COR-L47 (cell line): ENCODE measurements at places on chromosomes 7 and 10.
A peak's percentile ranks its signal among the peaks of the same experiment; 100 is the strongest.

DNA sequence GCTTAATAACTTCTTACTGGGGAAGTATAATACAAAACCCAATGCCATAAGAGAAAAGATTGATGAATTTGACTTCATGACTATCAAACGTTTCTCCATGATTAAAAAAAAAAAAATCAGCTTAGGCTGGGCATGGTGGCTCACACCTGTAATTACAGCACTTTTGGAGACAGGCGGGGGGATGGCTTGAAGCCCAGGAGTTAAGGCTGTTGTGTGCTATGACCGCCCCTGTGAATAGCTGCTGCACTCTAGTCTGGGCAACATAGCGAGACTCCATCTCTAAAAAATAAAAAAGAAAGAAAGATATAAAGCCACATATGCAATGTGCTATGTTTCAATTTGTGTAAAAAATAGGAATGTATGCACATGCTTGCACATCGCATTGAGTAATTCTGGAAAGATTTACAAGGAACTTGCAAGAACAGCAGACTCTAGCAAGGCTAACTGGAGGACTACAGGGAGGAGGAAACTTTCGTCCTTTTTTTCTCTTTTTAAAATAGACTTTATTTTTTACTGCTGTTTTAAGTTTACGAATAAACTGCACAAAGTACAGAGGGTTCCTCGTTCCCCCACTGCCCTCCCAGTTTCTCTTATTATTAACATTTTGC lies 10.3 kb upstream of the RARRES2 start:
- no peak for DNase-seq

- DNase-seq, result peak; percentile 27
Measured at GRCh38 chr10:69124563-69125268, 738 bp downstream of the VPS26A start.

DNA sequence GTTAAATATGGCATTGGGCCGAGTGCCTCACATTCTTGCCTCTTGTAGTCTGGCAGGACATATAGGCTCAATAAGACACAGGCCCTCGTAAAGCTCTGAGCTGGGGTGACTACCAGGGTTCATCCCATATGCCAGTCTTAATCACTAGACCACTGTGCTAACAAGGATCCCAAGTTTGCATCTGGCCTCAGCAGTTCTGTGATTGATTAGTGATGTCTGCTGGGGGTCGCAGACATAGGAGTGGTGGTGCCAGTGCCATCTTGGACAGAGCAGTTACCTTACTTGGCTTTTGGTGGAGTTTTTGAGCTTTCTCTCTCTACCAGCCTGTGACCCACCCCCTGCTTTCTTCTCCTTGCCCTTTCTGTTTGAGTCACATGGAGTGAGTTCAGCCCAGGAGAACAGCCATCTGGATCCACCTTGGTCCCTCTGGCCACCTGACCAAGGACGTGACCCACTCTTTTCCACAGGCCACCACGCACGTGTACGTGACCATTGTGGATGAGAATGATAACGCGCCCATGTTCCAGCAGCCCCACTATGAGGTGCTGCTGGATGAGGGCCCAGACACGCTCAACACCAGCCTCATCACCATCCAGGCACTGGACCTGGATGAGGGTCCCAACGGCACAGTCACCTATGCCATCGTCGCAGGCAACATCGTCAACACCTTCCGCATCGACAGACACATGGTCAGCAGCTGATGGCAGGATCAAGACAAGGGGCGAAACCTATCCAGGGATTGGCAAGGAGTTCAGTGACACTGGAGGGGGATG lies 4.1 kb upstream of the VSIR start:
- no peak for DNase-seq

GRCh38 chr10:65675236-65675635 lies 1250.6 kb upstream of the LRRTM3 start:
- DNase-seq, result no peak

GRCh38 chr10:5551531-5552375 lies 27.0 kb downstream of the CALML3 start:
- DNase-seq, result no peak

GRCh38 chr10:43174969-43175368 lies 36.7 kb downstream of the CSGALNACT2 start:
- DNase-seq, result no peak

GRCh38 chr7:143383642-143383957 lies 2.5 kb downstream of the ZYX start:
- DNase-seq, result no peak

- DNase-seq, result no peak
Measured at GRCh38 chr10:42941295-42941644, 135.6 kb upstream of the RET start.

DNA sequence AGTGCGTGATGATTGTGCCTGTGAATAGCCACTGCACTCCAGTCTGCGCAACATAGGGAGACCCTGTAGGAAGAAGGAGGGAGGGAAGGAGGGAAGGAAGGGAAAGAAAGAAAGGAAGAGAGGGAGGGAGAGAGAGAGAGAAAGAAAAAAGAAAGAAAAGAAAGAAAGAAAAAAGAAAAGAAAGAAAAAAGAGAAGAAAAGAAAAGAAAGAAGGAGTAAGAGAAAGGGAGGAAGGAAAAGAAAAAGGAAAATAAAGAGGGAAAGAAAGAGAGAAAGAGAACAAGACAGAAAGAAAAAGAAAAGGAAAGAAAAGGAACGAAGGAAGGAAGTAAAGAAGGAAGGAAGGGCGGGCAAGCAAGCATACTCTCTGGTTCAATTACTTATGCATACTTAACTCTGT lies 112.9 kb upstream of the ANK3 start:
- DNase-seq, result no peak

DNA sequence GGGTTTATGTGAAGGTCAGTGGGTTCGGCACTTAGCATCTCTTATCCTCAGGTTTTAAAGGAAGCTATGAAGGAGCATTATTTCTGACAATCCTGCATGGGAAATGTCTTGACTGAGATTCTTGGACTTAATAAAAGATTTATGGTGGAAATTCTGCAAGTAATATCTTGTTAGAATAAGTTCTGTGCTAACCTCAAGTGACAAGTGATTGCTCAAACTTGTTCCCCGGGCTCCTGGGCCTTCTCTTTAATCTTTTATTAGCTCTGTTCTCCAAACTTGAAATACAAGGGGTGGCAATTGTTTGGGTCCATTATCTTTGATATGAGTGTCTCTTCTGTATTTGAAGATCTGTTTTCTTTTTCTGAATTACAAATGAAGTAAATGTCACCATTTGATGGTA lies 140.6 kb upstream of the CTBP2 start:
- DNase-seq, result no peak

GRCh38 chr7:19369182-19369581 lies 224.0 kb upstream of the FERD3L start:
- DNase-seq, result peak; percentile 9

- no peak for DNase-seq
Measured at GRCh38 chr7:92423710-92424131, 23.6 kb upstream of the GATAD1 start.

DNA sequence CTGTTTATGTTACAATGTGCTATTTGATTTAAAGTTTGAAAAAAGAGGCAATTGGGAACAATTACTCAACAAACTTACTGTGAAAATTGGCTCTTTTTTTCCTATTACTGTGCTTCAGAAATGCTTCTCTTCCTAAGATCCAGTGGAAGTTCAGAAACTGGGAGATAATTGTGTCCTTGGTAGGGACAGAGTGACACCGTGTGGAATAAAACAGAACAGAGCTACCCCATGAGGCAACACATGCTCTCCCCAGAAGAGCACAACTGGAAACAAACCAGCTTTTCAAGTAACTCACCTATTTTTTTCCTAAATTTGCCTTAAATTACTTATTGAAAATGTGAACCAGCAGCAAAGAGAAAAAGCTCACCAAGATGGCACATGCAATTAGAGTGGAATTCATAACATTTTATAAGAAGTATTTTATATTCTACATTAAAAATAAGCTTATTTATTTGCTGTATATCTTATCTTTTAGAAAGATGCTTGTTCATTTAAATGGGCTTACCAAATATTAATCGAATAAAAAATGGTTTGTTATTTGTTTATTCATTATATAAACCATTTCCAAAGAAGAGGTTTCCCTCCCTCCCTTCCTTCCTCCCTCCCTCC lies 346.1 kb upstream of the ANKRD30A start:
- DNase-seq, result peak; percentile 18

DNA sequence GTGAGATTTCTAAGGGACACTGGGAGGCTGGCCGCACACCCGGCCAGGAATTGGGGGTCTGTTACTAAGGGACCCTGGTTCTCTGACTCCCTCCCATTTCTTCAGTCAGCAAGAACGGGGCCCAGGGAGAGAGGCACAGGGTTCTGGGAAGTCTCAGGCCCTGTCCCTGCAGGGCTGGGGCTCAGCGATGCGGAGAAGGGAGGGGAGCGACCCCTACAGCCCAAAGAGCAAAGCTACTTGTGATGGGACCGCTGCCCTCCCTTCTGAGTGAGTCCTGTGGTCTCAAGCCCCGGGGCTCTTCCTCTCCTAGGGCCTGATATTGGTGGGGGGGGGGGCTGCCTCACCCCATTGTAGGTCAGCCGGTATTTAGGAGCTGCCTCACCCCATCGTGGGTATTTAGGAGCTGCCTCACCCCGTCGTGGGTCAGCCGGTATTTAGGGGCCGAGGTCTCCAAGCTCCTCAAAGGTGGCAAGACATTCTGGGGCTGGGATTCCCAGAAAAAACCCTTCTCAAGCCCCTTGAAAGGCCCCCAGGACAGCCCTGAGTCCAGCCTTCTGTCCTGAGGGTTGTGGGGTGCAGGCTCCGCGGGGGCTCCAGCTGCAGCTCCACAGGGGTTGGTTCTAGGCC lies 16.9 kb upstream of the NKX6-2 start:
- no peak for DNase-seq

DNA sequence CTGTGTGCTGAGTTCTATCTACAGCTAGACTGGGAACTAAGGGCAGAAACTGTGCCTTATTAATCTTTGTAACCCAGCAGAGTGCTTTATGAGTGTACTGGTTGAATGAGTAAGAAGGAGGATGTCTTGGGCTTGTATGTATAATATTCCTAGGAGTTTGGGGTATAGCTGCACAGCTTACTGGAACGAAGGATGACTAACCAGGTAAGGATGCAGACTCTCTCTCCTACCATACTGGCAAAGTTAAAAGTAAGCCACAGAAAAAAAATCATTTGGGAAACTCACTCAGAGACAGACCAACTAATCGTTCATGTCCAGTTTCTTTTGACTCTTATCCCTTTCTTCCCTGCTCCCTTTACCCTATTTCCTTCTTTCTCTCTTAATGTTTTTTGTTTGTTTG lies 1.4 kb upstream of the DHTKD1 start:
- DNase-seq, result no peak

- no peak for DNase-seq
Measured at GRCh38 chr7:44132039-44132438, 8.7 kb upstream of the POLD2 start.

- no peak for DNase-seq
Measured at GRCh38 chr10:89307269-89307577, 5.4 kb downstream of the IFIT2 start.

- DNase-seq, result no peak
Measured at GRCh38 chr7:44697136-44698045, 51.3 kb upstream of the ZMIZ2 start.

GRCh38 chr10:96584035-96584434 lies 2.8 kb downstream of the TM9SF3 start:
- DNase-seq, result no peak

DNA sequence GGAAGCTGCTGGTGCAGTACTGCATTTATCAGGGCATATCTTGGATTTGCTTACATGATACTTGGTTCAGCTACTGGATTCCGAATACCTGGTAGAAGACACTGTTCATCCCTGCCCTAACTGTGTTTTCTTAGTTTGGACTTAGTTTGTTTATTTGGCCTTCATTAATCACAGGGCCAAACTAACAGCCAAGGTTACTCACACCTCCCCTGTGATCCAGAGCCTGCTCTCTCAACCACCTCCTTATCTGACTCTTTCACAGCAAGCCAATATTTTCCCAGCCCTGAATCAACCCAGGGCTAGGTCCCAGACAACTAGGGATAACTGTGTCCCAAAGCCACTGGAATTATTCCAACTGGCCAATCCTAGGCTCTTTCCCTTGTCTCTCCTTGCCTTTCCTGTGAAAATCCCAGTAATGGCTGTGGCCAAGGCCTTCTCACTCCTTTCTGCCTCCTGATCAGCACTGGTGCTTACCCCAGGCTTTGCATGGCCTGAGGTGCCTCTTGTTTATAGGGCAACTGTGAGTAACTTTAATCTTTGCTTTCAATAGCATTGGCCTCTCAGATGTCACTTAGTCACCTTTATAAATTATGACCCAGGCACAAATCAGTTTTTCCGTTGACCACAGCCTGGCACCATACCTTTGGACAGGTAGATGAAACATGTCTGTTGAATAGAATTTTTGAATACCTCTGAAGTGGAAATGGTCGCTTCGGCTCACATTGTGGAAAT lies 9.3 kb upstream of the JCAD start:
- no peak for DNase-seq

DNA sequence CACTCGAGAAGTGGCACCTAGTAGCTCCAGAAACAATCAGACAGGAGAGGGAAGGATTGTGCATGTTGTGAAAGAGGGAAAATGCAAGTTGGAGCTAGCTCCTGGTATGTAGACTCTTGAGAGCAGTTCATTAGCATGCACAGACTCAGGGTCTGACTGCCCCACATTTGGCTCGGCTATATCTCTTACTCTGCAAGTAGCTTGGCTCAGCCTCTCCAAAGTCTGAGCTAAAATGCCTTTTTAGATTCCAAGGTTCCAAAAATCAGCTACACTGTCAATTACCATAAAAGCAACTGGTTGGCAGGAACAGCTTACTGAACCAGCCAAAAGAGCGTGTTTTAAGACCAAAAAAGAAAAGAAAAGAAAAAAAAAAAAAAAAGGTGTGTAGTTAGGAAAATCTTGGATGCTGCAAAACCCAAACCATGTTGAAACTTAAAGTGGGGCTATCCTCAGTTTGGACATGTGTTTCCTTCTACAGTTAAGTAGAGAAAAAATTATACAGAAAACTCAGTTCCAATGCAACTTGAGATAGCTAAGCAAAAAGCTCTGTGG lies 65.5 kb downstream of the MKX start:
- DNase-seq, result no peak

DNA sequence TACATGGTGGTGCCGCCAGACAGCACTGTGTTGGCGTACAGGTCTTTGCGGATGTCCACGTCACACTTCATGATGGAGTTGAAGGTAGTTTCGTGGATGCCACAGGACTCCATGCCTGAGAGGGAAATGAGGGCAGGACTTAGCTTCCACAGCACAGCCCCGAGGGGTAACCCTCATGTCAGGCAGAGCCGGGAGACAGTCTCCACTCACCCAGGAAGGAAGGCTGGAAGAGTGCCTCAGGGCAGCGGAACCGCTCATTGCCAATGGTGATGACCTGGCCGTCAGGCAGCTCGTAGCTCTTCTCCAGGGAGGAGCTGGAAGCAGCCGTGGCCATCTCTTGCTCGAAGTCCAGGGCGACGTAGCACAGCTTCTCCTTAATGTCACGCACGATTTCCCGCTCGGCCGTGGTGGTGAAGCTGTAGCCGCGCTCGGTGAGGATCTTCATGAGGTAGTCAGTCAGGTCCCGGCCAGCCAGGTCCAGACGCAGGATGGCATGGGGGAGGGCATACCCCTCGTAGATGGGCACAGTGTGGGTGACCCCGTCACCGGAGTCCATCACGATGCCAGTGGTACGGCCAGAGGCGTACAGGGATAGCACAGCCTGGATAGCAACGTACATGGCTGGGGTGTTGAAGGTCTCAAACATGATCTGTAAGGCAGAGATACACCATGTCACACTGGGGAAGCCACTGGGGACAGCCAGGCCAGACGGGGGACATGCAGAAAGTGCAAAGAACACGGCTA lies 104.6 kb upstream of the TNRC18 start:
- DNase-seq, result no peak
